CD8-positive, alpha-beta memory T cell (primary cell): ENCODE measurements at places on chromosomes 11 and 22.

DNA sequence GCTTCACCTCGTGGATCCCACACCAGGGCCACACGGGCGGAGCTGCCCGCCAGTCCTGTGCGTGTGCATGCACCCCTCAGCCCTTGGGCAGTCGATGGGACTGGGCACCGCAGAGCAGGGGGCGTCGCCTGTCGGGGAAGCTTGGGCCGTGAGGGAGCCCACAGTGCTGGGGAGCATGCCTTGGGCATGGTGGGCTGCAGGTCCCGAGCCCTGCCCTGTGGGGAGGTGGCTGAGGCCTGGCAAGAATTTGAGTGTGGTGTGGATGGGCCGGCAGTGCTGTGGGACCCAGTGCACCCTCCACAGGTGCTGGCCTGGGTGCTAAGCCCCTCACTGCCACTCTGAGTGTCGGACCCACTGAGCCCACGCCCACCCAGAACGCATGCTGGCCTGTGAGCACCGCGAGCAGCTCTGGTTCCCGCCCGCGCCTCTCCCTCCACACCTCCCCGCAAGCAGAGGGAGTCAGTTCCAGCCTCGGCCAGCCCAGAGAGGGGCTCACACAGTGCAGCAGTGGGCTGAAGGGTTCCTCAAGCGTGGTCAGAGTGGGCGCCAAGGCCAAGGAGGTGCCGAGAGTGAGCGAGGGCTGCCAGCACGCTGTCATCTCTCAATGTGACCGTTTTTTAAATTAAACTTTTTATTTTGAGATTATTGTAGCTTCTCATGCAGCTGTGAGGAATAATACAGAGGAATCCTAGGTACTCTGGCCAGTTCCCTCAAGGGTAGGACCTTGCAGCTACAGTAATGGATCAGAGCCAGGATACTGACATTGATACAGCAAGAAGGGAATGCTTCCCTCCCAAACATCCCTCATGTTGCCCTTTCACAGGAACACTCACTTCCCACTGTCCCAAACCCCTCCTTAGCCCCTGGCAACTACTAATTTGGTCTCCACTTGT is 127.7 kb downstream of the CRYBB2 start:
- DNase-seq = no peak

- no peak for DNase-seq
Measured at GRCh38 chr22:23878219-23878618, 16.0 kb upstream of the MIF start.

DNA sequence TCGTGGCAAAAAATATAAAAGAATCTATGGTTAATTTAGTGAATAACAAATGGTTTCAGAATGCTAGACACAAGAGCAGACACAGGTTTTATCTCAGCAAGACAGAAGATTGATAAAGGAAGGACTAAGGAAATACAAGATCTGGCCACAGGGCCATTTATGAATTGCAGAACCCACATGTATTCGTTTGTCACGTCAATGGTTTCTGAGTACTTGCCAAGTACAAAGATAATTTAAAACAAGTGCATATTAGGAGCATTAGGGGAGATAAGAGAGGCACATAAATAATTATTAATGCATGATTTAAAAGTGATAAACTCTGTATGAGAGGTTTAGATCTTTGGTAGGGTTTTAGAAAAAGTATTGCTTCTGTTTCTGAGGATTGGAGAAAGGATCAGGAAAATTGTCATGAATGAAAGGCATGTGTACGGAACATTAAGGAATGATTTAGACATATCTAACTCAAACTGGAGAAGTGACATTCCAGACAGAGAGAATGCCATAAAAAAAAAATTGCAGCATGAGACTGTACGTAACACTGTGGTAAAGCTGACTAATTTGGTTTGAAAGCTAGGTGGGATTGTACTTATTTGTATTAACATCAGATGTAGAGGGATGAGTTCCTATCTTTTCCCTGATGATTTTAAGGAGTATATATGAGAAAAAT is 727.1 kb downstream of the NELL1 start:
- no peak for DNase-seq

DNA sequence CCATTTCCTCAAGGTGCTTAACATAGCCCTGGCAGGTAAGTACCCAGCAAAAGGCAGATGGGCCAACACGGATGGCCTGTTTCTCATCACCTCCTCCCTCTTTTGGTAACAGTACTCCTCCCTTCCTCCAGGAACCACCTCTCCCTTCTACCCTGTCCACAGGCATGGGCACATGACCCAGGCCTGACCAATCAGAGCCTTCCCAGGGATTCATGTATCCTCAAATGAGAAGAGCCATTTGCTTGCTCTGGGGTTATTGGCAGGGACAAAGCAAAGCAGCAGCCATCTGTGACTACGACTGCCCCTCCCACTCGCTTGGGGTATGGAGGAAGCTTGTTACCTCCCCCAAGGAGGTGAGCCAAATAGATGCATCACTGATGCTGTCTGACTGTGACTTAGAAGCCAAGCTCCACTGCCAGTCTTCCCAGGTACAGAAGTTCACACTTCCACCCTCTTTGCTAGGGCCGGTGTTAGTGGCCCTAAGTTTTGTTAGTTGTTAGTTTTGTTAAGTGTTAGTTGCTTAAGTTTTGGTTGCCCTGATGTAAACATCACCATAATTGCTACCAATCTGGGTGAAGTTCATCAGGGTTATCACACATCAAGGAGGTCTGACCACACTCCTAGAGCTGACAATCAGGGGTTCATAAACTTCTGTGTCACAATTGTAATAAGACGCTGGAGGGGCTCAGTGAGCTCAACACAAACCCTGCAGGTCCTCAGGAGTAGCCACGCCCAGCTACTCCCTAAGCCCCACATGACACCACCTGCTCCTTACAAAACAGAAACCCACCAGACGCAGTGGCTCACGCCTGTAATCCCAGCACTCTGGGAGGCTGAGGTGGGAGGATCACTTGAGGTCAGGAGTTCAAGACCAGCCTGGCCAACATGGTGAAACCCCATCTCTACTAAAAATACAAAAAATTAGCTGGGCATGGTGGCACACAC is 57.3 kb downstream of the ARFGAP3 start:
- DNase-seq = no peak

DNA sequence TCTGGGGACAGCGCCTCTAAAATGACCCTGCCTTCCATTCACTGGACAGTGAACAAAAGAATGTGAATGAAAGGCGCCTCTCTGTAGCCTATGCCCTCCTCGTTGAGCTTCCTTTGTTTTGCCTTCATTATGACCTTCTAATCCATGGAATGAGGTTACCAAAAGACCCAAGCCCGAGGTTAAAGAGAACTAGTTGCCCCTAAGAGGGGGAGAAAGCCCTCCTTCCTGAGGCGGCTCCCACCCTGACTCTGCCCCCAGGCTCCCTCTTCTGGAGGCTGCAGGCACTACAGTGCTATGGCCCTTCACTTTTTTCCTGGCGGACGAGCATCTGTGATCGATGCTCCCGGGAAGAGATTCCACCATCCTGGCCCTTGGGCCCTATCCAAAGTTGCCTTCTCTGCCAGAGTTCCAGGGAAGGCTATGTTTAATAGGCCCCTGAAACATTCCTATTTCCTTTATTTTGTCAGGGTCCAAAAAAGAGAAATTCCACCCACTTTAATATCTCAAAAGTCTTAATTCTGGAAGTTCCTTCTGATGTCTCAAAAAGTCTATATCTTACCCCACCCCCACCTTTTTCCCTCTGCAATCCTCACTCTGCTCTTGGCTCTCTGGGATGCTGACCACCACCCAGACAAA is 147.3 kb downstream of the FEZ1 start:
- peak; percentile 17 for DNase-seq

DNA sequence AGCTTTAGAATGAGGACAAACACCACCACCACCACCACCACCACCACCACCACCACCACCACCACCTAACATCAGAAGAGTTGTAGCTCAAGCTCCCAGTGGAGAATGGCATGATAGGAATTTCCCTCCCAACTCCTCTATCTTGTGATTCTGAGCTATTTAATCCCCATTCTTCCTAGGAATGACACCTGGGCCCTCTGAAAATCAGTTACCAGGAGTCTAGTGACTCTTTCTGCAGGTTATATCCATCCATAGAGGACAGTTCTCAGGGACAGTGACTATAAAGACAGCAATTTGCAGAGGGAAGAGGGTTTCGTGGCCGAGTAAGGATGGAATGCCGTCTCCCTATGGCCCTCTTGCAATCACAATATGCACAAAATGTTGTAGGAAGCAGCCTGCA is 27.8 kb downstream of the MYH9 start:
- no peak for DNase-seq

DNA sequence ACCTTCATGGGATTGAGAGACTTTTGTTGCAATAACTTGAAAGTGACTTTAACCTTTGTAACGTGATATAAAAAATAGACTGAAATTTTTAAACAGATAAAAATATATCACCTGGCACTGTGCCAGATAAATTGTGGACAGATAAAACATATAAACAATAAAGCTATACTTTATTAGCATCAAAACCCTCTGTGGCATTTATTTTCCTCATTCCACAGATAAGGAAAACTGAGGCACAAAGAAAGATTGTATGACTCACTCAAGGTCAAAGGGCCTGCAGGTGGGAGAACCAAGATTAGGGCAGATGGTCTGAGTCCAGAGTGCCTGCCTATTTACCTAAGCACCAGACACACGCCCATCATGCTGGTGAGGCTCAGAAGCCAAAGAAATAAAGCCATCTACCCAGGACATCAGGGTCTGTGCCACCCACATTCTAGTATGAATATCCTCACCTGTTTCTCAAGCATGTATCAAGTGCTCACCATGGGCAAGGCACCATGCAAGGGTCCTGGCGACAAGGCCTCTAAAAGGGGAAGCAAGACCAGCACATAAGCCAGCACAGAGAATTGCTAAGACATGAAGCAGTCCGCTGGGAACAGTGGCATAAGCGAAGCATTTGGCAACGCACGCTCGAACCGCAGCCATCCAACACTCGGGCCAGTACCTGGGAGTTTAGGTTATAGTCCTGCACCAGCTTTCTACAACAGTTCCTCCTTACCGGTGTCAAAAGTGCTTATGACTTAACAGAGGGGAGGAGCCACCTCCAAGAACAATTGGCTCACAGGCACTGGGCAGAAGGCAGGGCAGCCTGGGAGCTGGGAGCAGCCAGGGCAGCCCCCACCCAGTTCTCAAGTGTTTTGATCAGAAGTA is 17.6 kb downstream of the MYH9 start:
- DNase-seq = no peak

DNA sequence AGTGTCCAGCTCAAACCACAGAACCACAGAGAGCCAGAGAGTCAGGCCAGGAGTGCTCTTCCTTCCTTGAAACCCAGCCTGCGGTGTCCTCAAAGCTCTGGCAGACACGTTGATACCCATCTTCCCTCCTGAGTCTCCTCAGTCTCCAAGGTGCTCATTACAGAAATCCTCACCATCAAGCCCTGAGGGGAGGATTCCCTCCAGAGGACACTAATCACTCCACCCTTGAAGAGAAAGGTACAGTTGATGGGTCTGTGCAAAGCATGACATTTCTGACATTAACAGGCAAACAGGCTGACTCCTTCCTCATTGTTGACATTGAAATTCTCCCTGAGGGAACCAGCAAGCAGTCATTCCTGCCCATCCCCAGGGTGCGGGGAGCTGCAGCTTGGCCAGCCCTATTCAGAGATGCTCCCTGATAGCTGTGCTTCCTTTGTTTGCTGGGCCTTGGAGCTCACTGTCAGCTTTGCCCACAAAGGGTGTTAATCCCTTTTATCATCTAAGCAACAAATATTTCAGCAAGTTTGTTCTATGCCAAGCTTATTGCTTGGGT is 101.7 kb upstream of the CSNK2A3 start:
- DNase-seq = no peak

GRCh38 chr11:32809313-32809712 is 14.9 kb upstream of the CCDC73 start:
- no peak for DNase-seq

DNA sequence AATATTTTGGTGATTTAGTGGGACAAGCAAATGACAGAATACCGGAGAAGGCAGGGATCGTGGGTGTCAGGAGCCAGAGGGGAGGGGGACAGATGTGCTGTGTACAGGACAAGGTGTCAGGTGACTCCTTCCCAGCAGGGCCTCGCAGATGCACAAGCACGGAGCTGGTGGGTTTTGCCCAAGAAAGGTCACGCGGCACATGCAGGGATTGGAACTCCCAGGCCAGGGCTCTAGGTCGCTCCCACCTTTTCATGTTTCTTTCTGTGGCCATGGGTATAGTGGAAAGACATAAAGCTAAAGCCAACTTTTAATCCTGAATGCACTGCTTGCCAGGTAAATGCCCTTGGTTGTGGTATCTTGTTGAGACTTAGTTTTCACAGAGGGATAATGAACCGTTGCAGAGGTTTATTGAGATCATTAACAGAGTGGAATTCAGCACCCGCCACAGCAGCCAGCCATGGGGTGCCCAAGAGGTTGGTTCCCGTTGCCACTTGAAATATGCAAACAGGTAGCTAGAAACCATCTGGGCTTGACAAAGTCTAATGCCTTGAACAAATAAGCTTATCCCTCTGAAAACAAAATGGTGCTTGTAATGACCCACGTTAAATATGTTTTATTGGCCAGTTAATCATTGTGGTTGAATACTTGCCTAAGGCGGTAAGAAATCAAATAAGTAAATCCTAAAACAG is 10.1 kb downstream of the C22orf23 start:
- DNase-seq = no peak

GRCh38 chr22:37796079-37796478 is 11.7 kb upstream of the GCAT start:
- no peak for DNase-seq
